Mesenteric fat pad (tissue), 1 donor: ENCODE measurements at places on chromosomes 12 and 14. TPM values are rescaled to one million over a fixed set of nuclear protein-coding genes. Genes with fewer than 3 reads are reported as not detected.

Gene MYF6
- not detected for total RNA-seq

Gene AQP2
- total RNA-seq: not detected

Gene KRT73
- total RNA-seq: not detected

Gene BDKRB1
- total RNA-seq: 0.71 TPM

Gene SLCO1B1
- not detected for total RNA-seq

Gene CACNA1C
- 6.8 TPM for total RNA-seq

Gene RTL1
- total RNA-seq: not detected

Gene FAM186B
- total RNA-seq: 0.55 TPM

Gene ART4
- 1.6 TPM for total RNA-seq

Gene DCP1B
- total RNA-seq: 8.0 TPM

Gene PPP1R1A
- total RNA-seq: 184 TPM
